ENCODE measurements at places on chromosomes 12 and 14. TPM values are rescaled to one million over a fixed set of nuclear protein-coding genes. Genes with fewer than 3 reads are reported as not detected.

DNA sequence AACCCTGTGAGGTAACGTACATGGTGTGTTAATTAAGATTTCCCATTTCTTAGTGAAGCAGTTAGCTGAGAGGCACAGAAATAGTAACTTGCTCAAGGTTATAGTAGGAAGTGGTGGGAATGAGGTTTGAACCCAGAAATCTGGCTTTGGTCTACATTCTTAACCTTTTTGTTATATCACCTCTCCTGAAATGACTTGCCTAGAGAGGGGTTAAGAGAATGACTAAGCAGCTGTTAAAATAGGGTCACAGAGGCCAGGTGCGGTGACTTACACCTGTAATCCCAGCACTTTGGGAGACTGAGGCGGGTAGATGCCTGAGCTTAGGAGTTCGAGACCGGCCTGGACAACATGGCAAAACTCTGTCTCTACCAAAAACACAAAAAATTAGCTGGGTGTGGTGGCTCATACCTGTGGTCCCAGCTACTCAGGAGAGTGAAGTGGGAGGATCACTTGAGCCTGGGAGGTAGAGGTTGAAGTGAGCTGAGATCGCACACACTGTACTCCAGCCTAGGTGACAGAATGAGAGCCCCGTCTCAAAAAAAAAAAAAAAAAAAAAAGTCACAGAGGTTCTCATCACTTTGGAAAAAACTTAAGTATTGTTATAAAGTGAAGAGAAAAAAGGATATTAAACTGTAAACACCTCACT lies 57.6 kb upstream of the RD3L start:
- no peak for DNase-seq

GRCh38 chr12:99911967-99912366 lies 72.8 kb downstream of the ANKS1B start:
- no peak for DNase-seq

- no peak for DNase-seq
Observed at GRCh38 chr12:94379479-94380113, 80.1 kb downstream of the CEP83 start.

- no peak for DNase-seq
Observed at GRCh38 chr12:9271875-9272274, 63.7 kb upstream of the PZP start.

DNA sequence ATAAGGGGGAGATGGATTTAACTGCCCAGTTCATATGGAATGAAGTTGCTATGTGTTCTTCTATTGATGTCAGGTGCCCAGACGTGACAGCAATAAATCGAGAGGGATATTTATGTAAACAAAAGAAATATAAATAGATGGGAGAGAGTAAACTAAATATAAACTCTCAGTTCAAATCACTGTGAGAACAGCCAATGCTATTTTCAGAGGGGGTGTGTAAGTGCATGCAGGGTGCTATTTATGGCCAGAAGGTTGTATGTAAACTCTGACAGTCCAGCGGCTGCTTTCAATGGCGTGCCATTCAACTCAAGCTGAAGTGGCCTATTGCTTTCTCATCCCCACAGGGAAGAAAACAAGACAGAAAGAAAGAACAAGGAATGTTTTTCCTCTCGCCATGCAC lies 127.2 kb downstream of the KCNA5 start:
- no peak for DNase-seq

DNA sequence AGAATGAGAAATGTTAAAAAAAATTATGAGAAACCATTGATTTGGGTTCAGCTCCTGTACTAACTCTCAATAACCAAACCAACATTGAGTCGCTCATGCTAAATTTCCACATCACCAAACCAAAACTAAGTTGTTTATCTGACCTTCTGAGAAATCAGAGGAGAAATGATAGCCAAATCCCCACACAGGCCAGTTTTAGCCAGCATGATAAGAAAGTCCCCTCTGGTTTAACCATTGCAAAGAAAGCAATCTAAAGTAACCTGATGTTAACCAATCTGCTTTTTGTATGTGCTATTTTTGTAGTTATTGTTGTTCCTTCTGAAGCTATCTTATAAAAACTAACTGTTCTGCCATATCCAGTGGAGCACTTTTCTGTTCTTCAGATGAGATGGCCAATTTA lies 599.7 kb downstream of the SLC16A7 start:
- no peak for DNase-seq

- no peak for DNase-seq
Observed at GRCh38 chr12:19238540-19238939, 109.0 kb downstream of the PLEKHA5 start.

DNA sequence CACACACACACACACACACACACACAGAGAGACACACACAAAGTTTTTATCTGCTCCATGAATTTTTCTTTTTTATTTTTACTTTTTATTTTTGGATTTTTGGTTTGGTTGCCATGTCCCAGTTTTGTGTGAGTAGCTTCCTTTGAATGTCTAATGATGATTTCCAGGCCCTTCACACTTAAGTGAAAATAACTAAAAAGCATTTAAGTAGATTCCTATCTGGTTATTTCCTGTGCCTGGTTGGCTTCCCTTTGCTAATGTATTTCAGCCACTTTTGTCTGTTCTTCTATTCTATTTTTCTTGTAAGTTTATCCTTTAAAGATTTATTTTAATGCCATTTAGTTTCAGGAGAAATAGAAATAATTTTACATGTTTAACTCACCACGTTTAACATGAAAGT lies 755.4 kb downstream of the SLC6A15 start:
- DNase-seq = no peak

GRCh38 chr12:43914923-43915468 lies 79.1 kb downstream of the TMEM117 start:
- DNase-seq = no peak

- no peak for DNase-seq
Observed at GRCh38 chr14:101876555-101876938, 87.8 kb upstream of the DYNC1H1 start.

GRCh38 chr12:89834676-89835075 lies 126.0 kb upstream of the ATP2B1 start:
- no peak for DNase-seq

DNA sequence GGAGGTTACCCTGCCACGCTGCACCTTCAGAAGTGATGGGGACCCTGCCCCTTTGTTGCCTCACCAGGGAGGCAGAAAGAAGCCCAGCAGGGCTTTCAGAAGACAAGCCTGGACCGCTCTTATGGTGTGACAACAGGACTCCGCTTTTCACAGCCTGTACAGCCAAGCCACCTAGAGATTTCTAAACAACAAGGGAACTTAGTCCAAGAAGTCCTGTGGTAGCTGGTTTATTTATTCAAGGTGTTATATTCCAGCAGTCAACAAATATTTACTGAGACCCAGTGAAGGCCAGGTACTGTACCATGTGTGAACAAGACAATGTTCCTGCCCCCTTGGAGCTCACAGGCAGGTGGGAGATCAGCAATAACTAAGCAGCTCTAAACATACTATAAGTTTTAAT lies 4.0 kb upstream of the TMEM229B start:
- DNase-seq = no peak

DNA sequence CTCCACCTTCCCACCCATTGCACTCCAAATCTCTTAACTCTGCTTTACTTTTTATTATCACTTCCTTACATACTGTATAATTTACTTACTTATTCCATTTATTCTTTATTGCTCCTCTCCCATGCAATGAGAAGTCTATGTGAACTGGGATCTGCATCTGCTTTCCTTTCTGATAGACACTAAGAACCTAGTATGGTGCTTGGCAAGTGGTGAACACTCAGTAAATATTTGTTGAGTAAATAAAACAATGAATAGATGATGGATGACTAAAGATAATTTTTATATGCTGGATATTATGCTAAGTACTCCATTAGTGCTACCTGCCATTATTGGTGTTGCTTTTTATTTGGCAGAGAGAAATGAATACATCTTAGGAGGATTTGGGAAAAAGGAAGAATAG lies 151.0 kb downstream of the TPH2 start:
- DNase-seq = no peak

DNA sequence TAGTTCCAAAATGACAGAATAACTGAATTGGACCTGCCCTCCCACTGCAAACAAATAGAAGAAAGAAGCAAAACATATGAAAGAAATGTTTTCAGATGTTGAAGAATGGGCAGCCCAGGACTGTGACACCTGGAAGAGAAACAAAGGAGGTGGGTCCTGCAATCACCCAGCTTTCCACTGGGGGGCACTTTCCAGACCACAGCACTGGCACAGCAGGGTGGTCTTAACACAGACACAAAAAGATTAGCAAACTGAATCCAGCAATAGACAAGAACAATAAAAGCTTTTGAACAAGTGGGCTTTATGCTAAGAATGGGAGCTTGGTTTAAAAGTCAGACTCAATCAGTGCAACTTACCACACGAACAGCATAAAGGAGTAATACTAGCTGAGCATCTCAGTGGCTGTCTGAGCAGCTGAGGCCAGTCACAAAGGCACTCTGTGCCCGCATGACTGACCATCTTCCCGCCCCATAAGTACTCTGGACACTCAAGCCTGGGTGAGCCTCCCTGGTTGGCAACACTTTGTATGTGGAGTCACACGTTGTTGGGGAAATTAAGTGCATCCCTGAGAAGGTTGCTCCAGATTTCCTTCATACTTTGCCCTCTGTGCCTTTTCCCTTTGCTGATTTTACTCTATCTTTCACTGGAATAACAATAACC lies 27.7 kb downstream of the JKAMP start:
- no peak for DNase-seq

DNA sequence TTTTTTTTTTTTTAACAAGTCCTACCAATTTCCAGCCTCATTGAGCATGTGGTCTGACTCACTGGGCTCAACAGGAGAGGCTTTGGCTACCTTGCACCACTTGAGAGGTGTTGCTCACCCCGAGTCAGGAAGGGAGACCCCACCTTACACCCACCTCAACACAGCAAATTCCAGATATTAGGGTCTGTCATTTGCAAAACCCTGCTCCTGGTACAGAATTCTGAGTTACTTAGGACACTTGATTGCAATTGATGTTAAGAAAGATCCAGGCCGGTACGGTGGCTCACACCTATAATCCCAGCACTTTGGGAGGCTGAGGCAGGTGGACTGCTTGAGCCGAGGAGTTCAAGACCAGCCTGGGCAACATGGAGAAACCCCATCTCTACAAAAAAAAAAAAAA lies 14.1 kb downstream of the DGLUCY start:
- no peak for DNase-seq

- no peak for DNase-seq
Observed at GRCh38 chr14:92546347-92547053, 32.9 kb downstream of the RIN3 start.

GRCh38 chr14:100715803-100716202 lies 10.9 kb upstream of the DLK1 start:
- DNase-seq = no peak

DNA sequence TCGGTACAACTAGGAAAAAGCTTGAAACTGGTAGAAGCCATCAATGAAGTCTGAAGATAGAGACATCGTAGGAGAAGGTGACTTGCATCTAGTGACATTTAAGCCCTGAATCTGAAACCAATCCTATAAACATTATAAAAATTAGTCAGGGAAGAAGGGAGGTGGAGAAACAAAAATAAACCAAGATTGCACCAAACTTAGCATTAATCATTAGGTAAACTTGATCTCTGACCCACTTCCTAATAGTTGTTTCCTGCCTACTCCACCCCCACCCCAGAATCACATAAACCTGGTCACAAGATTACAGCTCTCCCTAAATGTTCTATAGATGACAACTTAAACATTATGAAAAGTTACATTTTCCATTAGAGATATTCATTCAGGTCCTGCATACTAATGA lies 40.4 kb downstream of the TSPAN19 start:
- no peak for DNase-seq

GRCh38 chr12:50185301-50185895 lies 18.2 kb upstream of the CERS5 start:
- no peak for DNase-seq

GRCh38 chr12:175250-175649 lies 38.7 kb downstream of the SLC6A12 start:
- DNase-seq = no peak

DNA sequence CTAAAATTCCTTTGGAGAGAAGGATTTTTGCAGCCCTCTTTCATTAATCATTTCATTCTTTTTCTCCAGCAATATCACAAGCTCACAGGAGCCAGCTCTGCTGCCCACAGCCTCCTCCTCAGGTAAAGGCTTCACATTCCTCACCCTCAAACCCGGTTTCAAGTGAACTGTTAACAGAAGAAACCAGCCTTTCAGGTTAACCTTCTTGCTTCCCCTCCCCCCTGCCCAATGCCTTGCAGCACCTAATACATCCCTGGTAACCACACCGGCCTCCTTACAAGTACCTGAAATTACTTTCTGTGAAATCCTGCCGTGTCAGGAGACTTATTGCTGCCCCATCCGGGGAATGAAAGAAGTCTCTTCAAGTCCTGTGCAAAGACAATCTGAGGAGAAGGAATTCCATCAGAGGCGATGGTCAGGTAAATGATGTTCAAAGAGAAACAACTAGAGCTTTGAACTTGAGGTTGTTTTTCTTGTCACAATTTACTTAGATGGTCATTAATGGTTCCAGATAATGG lies 111.2 kb downstream of the MYRFL start:
- DNase-seq = no peak

DNA sequence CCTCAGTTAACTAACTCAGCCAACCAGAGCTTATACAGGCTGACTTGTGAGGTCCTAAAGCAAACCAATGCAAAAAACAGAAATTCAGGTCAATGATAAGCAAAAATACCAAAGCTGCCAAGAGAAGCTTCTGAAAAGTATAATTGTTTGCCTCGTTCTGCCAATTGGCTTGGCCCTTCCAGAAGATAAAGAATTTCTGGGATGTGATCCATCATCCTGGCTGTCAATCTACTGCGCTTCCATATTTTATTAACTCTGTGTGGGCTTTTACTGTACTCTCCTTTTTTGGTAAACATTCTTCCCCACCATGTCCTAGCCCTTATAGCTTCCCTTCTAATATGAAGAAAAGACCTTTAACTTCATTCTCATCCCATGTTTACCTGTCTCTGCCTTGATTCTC lies 387.9 kb downstream of the TMEM117 start:
- no peak for DNase-seq

GRCh38 chr14:72906316-72906715 lies 12.4 kb upstream of the DPF3 start:
- DNase-seq = no peak

- DNase-seq = no peak
Observed at GRCh38 chr12:47249082-47249481, 169.3 kb upstream of the AMIGO2 start.

GRCh38 chr12:10179776-10180181 lies 947 bp downstream of the TMEM52B start:
- no peak for DNase-seq

The BAZ2A gene
- 13.5 TPM for total RNA-seq

The NANOG gene
- not detected for total RNA-seq

The SMIM41 gene
- total RNA-seq = not detected

The ALDH1L2 gene
- total RNA-seq = 4.9 TPM

The RHEBL1 gene
- 1.2 TPM for total RNA-seq

The JPH4 gene
- total RNA-seq = 32.2 TPM

The KIF5A gene
- total RNA-seq = 42.8 TPM

The IFNG-AS1 gene
- total RNA-seq = not detected

The PPP1CC gene
- 140 TPM for total RNA-seq

The CLEC2D gene
- 15.5 TPM for total RNA-seq

The LALBA gene
- not detected for total RNA-seq

The LHX5 gene
- 0.41 TPM for total RNA-seq

The ACIN1 gene
- total RNA-seq = 73.0 TPM

All from frontal cortex (tissue), 4 donors.